ENCODE measurements at places on chromosomes 2 and 18.

DNA sequence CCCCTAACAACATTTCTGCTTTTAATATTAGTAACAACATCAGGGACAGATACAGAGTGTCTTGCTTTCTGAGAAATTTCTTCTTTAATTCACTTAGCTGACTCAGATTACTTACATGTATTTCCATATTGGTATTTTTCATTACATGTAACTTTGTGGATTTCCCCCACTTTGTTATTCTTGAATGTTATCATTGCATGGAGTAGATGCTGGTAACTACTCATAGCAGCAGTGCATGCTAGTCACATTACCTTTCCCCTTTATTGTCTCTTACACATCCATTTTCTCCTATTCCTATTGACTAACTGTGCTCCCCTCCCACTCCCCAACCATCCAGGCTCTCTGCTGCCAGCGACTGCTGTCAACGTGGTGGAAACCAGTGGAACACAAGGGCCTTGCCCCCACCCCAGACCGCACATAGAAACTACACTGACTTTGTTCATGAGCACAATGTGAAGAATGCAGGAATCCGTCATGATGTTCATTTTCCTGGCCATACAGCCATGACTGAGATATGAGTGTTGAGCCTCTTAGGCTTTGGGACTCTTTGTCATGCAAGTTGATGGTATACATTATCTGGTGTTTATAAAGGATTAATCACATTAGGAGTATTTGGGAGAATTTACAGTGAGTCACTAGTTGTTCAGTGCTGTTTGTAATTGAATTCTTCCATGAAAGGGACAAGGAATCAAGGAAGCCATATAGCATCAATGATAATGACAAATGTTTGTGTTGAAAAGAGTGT lies 91.0 kb downstream of the EPB41L5 start:
- no peak for DNase-seq

- DNase-seq = no peak
Observed at GRCh38 chr18:43887491-43887890, 610.2 kb upstream of the SYT4 start.

DNA sequence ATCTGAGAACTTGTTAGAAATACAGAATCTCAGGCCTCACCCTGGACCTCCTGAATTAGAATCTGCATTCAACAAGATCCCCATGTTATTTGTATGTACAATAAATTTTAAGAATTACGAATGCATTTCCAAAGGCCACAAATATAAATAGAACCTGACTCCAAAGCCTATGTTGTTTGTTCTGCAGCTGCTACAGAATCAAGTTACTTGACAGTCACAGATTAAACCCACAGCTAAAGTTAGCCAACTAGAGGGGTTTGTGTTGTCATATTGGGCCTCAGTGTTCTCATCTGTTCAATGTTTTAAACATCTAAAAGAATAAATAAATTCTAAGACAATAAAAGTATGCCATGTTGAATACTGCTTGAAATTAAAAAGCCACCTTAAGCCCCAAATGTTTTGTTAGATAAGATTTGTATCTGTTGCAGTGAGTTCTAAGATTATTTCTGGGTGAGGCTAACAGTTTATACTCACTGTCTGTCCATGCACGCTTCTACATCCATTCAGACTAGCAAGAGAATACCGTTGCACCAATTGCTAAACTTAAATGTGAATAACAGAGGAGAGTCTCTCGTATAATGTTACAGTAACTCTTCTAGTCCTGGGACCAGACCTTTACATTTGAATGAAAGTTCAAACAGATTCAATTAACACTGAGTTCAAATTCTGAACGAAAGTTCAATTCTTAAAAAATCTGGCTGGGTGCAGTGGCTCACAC lies 200.4 kb downstream of the MEMO1 start:
- no peak for DNase-seq

DNA sequence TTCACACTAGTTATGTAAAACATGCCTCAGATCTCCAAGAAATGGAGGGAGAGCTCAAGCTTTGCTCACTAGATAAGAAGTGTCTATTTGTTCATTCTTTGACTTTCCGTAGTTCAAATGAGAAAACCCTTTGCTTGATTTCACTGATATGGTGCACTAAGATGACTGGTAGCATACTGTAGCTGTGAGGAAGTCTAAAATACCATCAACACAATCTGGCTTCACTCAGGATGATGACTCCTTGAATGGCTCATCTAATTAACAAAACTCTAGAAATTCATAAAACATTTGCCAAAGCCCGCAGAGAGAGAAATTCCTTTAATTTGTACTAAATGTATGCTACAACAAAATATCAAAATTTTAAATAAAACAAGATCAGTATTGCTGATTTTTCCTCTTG lies 152.8 kb upstream of the STK17B start:
- no peak for DNase-seq

DNA sequence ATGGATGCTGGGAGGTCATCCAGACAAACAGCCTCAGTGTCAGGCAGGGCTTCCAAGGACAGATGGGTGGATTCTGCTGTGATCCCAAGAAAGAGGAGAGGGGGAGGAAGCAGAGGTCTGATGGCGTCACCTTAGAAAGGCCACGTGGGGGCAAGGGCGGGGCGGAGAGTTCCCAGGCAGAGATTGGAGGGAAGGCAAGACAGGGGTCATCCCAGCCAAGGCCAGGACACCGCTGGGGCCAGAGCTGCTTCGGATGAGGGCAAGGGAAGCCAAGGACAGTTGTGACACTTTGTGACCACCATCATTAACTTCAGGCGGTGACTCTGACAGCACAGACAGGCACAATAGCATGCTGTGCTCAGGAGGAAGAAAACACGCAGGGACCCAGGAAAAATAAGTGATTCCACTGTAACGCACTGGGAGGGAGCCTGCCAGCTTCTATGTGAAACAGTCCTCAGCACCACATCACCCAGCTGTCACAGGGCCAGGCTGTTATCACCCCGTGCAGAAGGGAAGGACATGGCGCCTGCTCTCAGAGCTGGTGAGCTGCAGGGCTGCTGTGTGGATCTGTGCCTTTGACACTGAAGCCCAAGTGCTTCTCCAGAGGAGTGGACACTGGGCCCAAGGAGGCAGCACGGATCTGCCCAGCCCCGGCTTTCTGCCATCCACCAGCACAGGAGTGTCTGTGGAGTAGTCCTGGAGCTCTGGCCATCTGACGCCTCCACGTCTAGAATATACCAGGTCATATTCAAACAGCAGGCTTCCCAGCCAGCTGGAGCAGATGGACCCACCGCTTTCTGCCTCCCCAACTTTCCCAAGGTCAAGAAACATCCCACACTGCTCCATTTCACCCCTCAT lies 204.1 kb downstream of the NDUFA10 start:
- DNase-seq = no peak

DNA sequence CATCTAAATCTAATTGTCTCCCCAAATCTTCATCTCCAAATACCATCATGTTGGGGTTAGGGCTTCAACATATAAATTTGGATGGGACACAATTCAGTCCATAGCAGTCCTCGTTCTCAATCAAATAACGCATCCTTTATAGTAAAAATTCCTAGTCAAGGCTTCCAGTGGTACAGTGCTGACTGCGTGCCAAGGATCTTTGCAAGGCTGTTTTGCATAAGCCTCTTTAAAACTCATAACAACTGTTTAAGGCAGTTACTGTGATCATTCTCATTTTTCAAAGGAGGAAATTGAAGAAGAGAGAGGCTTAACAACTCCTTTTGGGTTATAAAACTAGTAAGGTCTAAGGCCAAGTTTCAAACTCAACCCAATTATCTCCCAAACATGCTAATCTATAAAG lies 666.9 kb downstream of the NYAP2 start:
- DNase-seq = no peak

- DNase-seq = no peak
Observed at GRCh38 chr2:47568164-47568850, 165.4 kb downstream of the MSH2 start.

DNA sequence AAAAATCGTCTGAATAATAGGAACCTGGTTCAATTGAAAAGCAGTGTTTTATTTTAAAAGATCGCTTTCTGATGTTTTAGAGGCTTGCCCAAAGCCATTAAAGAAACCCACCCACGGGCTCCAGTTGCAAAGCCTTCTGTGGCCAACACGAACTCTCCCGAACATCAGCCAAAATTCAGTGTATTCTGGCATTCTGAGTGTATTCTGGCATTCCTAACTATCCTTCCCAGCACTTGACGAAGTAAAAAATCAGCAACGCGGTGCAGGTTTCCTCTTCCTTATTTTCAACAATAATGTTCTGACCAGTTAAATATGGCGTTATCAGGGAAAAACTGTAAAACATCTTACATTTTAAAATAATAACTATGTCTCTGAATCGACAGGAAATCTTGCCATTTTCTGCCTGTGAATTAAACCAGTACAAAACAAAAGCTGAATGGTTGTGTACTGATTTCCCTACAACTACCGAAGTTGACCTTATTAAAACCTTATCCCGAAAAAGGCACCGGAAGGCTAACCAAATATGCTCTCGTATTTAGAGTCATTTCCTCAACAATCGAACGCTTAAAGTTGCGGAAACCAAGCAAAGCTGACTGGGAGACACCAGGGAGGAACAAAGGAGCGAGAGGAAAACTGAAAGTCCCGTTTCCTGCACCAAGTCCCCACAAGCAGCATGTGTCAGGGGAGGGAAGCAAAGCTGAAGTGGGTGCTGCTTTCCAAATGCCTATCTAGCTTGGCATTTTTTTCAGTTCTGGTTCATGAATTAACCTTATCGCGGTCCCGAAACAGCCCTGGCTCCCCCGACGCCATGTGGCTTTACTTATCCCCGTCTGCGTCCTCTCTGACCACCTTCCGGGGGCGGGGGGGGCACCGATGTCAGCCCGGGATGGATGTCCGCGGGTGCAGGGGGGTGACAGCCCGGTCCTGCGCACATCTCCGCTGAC lies 44.3 kb downstream of the ZNF516 start:
- peak; percentile 13 for DNase-seq

GRCh38 chr2:129922571-129923264 lies 56.7 kb upstream of the RAB6C start:
- DNase-seq = no peak

- no peak for DNase-seq
Observed at GRCh38 chr2:123364243-123364896, 660.7 kb upstream of the CNTNAP5 start.

DNA sequence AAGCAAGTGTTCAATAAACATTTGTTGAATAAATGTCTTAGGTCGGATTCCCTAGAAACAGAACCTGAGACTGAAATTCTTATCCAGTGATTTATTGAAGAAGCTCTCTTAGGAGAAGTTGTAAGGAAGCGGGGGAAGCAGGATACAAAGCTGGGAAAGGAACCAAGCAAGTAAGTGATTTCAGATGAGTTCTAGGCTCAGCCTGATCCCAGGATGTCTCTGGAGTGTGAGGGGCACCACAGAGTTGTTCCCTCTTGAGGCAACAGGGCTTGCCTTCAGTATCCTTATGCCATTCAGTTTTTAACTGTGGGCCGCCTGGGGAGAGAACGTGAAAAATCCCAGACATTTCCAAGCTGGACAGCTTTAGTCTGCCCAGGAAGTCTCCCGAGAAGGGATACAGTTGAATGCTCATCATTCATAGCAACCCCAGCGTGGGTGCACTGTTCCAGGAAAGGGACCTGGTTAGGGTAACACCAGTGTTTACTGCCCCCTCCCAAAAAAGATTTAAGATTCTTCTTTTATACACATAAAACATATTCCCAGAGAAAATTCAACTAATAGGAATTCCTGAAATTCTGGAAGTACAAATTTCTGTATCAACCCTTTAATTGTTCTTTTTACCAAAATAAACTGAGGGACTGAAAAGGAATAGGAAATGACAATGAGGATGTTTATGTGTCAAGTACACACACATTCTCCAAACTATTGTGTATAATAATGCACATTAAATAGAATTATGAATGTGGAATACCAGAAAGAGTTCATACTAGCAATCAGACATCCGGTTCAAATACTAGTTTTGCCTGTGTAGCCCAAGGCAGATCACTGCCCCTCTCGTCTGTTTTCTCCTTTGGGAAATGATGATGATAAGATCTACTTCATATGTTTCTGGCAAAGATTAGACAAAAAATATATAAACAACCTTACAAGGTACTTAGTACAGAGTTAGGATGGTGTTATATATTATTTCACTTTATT lies 592.1 kb upstream of the CDH2 start:
- no peak for DNase-seq

- no peak for DNase-seq
Observed at GRCh38 chr18:34809451-34810072, 99.5 kb downstream of the DTNA start.

DNA sequence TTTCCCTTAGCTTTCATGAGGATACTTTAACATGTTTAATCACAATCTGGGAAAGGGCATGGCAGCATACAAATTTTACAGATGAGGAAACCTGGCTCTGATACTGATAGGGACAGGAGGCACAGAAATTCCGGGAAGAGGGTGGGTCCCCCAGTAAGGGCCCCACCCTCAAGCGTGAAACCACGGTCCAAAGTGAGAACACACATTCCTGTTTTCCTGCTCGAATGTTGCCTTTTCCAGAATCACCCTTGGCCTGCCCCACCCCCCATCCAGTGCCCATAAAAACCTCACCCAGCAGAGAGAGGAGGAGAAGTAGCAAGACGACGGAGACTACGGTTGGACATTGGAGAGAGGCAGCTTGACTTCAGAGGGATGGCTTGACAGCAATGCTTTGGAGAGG lies 98.2 kb downstream of the HIBCH start:
- no peak for DNase-seq

DNA sequence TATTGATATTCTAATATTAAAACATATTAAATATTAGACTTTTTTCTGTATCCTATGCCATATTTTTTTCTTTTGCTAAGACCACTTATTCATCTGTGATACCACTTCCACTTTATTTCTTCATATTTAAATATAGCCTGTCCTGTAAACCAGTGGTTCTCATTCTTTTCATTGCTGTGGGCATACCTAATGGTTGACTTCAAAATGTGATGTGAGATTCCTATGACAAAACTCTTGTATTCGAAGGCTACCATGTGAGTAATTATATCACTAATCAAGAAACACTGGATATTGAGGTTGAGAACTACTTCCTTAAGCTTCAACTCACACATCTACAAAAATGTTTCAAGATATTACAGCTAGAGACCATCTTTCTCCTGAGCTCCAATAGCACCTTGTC lies 3.6 kb downstream of the SCRN3 start:
- no peak for DNase-seq

Data from CD4-positive, alpha-beta T cell treated with Interleukin-6 for 4 hours (primary cell).